ENCODE measurements at places on chromosomes 5 and 9.

DNA sequence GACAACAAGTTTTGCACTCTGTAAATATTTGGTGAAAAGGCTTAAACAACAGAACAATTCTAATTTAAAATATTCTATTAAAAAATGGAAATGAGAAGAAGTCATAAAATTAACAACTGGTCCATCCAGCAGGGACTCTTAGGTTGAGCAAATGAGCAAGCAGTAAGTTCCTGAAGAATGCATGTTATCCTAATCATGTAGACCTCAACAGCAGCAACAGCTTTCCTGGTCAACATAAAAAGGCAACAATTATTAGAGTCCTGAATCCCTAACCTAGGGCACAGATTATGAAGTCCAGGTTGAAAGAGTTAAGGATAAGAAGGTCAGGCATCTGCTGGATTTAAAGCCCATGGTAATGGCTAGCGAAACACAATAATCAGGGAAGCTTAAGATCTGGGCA, 120.9 kb downstream of the SSBP2 start:
- DNase-seq = no peak

GRCh38 chr9:109036744-109037680, 23.7 kb upstream of the CTNNAL1 start:
- no peak for DNase-seq

DNA sequence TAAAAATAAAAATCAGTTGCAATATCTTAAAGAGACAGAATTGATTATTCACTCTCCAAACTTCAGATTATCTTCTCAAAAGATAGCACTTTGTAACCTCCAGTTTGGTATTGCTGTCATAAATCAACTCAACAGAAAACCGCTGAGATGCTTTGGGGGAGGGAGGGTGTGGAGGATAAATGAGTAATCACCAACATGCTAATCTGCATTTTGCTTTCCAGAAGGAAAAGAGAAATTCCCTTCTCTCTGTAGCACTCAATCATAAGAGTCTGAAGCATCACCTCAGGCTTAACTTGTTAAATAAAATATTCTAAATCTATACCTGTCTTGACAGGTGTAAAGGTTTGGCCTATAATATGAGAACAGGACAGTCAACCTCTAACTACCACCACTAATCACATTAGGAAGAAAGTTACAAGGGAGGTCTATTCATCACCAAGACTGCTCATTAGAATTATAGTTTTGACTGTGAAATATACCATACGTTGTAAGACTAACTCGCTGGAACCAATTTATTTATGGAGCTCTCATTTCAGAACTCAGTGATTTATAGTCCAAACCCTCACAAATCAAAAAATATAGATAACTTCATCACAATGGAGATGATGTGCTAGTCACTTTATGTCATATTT, 89.0 kb downstream of the PIK3R1 start:
- DNase-seq = no peak

GRCh38 chr9:27719711-27720110, 146.4 kb upstream of the C9orf72 start:
- DNase-seq = no peak

GRCh38 chr5:95285409-95285755, 488 bp upstream of the MCTP1 start:
- DNase-seq = no peak

- no peak for DNase-seq
Observed at GRCh38 chr5:116738239-116738614, 163.6 kb upstream of the SEMA6A start.

- DNase-seq = no peak
Observed at GRCh38 chr5:57950616-57951228, 468.1 kb upstream of the ACTBL2 start.

- peak; percentile 34 for DNase-seq
Observed at GRCh38 chr5:129771058-129771838, 23.4 kb downstream of the MINAR2 start.

DNA sequence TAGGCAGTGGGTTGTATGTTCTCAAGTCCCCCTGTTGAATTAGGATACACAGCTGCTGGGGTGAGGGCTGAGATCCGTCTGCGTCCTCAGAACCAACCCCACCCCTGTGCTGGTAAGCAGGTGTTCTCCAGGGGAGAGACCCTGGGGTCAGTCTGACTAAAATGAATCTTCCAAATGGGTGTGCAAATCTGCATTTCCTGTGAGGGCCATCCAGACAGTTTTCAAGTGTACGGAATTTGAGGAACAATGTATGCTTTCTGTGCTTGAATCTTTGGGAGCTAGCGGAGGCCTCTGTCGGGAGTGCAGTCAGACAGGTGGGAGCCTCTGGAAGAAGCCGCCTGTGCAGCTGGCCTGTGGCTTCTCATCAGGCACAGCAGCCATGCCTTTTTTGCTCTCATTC, 122.9 kb downstream of the MACROH2A1 start:
- no peak for DNase-seq

GRCh38 chr9:124964604-124965003, 23.7 kb upstream of the GOLGA1 start:
- no peak for DNase-seq

DNA sequence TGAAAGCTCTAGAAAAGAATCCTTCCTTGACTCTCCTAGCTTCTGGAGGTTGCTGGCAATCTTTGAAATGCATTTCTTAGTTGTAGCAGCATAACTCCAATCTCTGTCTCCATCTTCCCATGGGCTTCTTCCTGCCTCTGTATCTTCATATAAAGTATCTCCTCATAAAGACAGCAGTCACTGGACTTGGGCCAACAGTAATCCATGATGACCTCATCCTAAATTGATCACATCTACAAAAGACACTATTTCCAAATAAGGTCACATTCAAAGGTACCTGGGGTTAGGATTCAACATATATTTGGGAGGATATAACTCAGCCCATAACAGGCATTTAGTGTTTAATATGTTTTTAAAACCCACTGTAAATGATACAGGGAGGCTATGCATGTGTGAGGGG, 123.3 kb downstream of the MLLT3 start:
- DNase-seq = no peak

- no peak for DNase-seq
Observed at GRCh38 chr9:71098801-71099200, 22.6 kb downstream of the TRPM3 start.

GRCh38 chr5:16628376-16628775, 11.6 kb upstream of the RETREG1 start:
- DNase-seq = no peak

GRCh38 chr9:79572032-79572607, 355 bp downstream of the TLE4 start:
- DNase-seq = no peak

DNA sequence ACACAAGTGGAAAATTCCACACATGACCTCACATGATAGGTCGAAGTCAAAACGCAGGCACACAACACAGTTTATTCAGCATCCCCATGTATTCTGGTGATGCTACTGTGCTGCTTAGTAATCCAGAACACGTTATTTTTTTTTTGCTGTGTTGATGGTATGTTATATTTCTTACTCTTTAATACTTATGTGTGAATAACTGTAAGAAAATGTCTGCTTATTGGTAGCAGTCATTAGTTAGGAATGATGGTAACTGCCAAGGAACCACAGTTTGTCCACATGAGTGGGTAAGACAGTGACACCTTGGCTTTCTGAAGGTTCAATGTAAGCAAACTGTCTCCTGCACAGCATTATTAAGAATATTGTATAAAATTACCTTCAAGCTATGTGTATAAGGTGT, 107.7 kb upstream of the DAPK1 start:
- DNase-seq = no peak

DNA sequence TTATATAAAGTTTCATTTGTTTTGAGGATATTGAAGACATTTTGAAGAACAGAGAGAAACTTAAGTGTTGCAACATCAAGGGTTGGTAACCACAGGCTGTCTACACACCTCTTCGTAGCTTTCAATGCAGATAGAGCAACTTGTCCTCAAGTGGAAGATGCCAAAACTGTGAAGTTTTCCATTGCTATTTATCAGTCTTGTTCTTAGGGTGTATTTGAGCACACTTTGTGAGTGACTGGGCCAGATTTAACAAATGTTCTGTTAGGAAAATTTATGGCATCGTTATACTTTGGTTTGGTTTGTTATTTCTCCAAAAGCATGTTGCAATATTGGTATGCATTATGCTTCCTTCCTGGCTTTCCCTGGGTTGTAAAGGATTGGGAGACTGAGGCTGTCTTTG, 31.6 kb downstream of the NNT start:
- no peak for DNase-seq

DNA sequence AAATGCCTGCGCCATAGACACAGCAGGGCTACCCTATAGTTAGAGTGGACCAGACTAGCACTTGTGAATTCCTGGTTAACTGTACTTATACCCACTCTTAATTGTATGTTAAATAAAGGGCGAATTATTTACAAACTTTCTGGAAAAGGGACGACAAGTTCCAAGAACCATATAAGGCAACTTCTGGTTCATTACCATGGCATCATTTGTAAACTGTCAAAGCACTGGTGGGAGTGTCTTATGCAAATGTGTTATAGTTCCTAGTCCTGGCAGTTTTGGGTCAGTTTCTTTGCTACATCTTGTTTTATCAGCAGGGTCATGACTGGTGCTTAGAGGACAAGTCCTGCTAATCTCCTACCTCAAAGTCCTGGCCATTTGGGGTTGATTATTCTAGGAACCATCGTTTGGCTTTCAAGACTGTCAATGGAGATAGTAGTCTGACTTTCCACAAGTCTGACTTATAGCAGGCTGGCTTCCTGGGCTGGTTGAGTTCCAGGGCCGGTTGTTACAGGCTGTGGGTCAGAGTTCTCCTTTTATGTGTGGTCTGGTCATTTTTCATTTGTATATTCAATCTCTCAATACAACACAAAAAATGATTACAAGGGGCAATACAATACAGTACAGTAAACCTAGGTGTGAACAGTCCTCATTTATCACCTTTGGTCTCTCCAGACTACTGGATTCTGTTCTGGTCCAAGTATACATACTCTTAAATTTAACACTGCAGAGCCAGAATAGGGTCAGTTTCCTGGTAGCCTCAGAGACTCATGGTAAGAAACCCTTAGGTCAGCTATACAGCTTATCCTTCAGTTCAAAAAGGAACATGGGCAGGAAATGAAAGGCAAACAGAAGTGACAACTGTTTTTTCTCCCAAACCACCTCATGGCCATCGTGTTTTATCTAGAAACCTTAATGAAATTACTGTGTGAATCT, 8.3 kb upstream of the CFAP95 start:
- DNase-seq = no peak

- no peak for DNase-seq
Observed at GRCh38 chr9:125593581-125594222, 113.3 kb downstream of the MAPKAP1 start.

DNA sequence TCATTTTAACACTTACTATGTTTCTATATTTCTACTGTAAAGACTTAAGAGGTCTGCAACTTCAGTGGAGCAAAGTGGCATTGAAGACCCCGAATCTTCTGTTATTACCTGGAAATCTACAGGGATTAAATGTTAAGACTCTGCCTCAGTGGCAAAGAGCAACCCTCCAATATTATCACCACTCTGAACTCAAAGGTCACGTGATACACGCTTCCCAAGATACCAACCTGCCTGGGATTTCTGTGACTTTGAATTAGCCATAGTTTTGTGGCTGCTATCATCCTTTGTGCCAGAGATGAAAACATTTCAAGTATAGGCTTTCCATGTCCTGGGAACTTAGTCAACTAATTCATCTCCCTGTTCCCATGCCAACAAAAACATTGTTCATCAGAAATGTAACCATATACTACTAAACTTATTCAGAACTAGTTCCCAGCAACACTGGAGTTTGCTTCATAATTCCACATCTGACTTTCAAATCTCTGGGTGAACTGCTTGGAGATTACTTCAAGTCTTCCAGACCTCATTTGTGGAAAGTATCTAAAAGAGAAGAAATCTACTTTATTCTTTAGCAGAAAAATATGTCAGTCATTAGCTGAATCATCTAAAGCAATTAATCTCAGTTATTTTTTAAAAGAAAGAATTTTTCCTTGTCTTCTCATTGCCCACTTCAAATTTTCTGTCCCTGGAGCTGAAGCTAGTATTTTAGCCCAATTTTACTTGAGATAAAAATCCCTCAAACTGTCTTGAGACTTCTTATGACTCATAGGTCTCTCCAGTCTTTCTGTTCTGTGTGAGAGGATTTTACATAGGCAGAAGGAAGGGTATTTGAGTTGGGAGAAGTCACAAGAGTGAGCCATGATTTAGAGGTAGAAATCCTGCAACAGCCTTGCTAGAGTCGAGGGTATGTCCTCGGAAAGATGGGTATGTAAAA, 83.0 kb downstream of the ZNF462 start:
- no peak for DNase-seq

GRCh38 chr9:14303521-14303920, 10.4 kb downstream of the NFIB start:
- DNase-seq = no peak

DNA sequence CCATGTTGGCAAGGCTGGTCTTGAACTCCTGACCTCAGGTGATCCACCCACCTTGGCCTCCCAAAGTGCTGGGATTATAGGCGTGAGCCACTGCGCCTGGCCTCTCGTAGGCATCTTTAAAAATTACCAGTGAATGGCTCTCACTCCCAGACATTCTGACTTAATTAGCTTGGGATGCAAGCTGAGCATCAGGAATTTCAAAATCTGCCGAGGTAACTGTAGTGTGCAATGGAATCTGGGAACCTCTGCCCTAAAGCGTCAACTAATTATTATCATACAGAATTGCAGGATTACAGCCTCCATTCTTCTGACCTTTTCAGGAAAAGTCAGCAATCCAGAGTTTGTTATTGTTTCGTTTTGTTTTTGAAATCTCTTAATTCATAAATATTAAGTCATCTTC, 213.4 kb upstream of the DMAC1 start:
- no peak for DNase-seq

GRCh38 chr9:123584202-123585176, 228.5 kb downstream of the CRB2 start:
- DNase-seq = no peak

GRCh38 chr9:33878691-33879366, 61.9 kb downstream of the UBE2R2 start:
- DNase-seq = no peak

- DNase-seq = peak; percentile 56
Observed at GRCh38 chr5:123099514-123100151, 10.6 kb downstream of the PRDM6 start.

- no peak for DNase-seq
Observed at GRCh38 chr5:179451114-179451827, 99.1 kb upstream of the RUFY1 start.
